ENCODE measurements at places on chromosomes 7 and 10.

DNA sequence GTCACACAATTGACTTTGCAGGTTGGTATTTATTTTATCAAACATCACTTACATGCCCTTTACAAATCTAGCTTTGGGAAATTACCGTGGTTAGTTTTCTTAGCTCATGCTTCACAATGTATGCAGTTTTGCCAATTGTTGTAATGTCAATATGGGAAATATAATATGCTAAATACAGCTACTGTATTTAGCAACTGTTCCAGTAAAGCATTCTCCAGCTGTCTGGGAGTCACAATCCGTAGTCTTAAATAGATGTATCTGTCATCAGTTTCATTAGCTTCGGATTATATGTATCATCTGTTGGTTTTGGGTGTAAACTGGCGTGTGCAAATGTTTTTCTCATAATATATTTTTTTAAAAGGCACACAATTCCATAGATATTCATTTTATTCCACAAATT, 19.4 kb upstream of the AHR start:
- DNase-seq, result no peak

DNA sequence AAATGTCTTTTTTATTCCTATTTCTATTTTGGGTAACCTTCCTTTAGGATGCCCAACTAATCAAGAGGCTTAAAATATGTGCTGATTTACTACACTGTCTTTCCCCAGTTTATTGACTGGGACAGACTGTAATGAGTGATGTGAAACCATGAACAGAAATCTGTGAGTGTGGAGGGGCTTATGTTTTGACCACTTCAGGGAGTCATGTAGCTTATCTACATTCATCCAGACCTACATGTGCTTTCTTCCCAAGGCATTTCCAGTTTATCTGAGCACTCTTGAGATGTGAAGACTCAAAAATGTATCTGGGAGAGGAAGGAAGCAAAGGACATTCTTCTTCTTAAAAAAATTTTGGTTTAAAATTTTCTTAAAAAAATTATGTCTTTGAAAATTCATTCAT, 45.2 kb downstream of the STAM start:
- no peak for DNase-seq

- DNase-seq, result no peak
Measured at GRCh38 chr10:67988606-67989005, 86.5 kb downstream of the HERC4 start.

DNA sequence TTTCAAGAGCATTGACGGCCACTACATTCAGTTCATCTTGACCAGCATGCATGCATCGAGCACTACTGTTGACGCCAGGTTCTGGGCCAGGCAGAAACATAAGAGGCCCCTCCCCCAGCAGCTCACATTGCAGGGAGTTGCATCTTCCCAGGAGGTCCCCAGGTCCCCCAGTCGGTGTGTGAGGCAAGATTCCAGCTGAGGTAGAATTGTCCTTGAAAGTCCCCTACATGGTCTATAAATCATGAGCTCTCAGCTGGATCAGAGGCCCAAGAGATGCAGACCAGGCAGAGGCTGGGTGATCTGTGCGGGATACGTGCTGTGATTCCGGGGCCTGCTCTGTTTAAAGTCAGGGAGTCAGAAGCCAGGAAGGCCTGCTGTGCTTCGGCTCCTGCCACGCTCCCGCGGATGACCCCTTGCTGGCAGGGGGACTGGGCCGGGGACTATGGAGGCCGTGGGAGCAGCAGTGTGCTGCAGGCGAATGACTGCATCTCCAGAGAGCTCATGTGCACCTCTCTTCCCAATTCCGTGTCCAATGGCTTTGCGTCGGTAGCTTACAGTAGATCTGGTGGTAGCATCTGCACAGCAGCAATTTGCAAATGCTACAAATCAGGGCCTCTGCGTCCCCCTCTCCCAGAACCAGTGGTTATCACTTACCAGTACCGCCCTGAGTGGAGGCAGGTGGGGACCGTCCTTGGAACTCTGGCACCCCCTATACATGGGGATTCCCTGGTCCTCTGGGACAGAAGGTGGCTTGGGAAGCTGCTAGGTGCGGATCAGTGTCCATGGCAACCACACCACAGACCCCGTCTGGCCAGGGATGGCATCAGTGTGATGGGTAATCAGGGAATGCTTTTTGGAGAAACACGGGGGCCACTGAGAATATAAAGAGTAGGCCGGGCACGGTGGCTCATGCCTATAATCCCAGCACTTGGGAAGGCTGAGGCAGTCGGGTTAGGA, 93.6 kb downstream of the RGS10 start:
- no peak for DNase-seq

- DNase-seq, result no peak
Measured at GRCh38 chr7:84112771-84113170, 81.8 kb downstream of the SEMA3A start.

All from T-helper 22 cell (primary cell).